ENCODE measurements at places on chromosomes 6 and 20.

DNA sequence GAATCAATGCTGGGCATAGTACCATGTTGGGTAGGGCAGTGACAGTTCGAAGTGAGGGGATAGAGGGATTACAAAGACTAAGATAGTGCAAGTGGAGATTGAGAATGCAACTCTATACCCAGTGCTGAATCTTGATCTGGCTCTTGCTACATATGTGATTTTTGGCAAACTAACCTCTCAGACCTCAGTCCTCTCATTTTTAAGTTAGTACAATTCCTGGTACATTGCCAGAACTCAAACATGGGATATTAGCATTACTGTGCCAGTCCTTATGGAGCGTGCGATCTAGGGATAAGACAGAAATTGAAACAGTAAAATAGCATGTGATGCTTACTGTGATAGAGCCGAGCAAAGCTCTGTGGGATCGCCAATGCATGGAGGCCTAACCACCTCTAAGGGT is 188.4 kb downstream of the MTFR2 start:
- no peak for DNase-seq

- DNase-seq: no peak
Measured at GRCh38 chr20:7029019-7029418, 261.5 kb downstream of the BMP2 start.

- DNase-seq: no peak
Measured at GRCh38 chr6:9404351-9405146, 969.2 kb upstream of the SLC35B3 start.

GRCh38 chr6:149065658-149066556 is 251.6 kb upstream of the TAB2 start:
- no peak for DNase-seq

DNA sequence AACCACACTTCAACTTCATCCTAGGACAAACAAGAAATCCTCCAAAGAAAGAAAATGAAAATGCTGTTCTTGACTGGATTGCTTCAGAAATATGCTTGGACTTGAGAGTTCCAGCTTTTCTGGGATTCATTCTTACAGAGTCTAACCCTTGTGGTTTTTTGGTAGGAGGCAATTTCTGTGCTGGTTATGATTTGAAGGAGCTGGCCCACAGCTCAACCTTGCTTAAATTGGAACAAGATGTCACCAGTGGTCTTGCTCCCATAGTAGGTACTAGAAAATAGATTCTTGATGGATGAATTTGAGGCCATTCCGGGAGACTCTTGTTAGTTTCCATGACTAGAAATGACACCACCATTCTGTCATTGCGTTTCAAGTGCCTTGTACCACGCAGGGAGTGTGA is 54.3 kb upstream of the BMP6 start:
- DNase-seq: no peak

- DNase-seq: no peak
Measured at GRCh38 chr6:154482858-154483257, 27.6 kb downstream of the CNKSR3 start.

GRCh38 chr20:35276408-35276807 is 1.5 kb downstream of the MMP24OS start:
- no peak for DNase-seq

DNA sequence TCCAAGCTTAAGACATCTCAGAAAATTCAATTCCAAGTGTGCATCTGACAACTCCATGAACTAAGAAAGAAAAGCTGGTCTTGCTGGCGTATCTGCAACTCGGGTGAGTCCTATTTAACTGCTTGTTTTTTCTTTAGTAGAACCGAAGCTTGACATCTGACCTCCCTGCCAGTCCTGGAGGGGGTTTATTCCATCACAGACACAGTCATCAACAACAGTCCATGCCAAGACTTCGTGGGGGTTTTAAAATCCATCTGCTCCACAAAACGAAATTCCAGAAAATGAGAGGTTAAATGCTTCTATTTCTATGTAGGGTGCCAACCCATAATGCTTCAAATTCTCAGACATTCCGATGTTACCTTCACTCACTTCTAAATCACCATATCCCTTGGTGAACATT is 133.9 kb downstream of the IPCEF1 start:
- DNase-seq: no peak

Data from activated CD4-positive, alpha-beta T cell treated with anti-CD3 and anti-CD28 coated beads for 24 hours (primary cell).